Fibroblast of skin of scalp (primary cell): ENCODE measurements at places on chromosomes 4 and X.

GRCh38 chrX:10525381-10526120 lies 94.8 kb downstream of the MID1 start:
- no peak for DNase-seq

- DNase-seq: peak; percentile 0
Measured at GRCh38 chr4:64617800-64618199, 208.6 kb upstream of the TECRL start.

GRCh38 chrX:65697211-65697641 lies 29.8 kb downstream of the MSN start:
- peak; percentile 84 for DNase-seq

GRCh38 chr4:119626943-119627266 lies 1.7 kb downstream of the PDE5A start:
- DNase-seq: no peak

GRCh38 chr4:128315756-128316520 lies 28.3 kb upstream of the PGRMC2 start:
- DNase-seq: no peak

- no peak for DNase-seq
Measured at GRCh38 chr4:159002950-159003349, 99.9 kb upstream of the RAPGEF2 start.
